ENCODE measurements at places on chromosomes 2 and 18.

- ATAC-seq = no peak
These were observed 40.2 kb upstream of the MCFD2 start for GRCh38 chr2:46955764-46956163.

DNA sequence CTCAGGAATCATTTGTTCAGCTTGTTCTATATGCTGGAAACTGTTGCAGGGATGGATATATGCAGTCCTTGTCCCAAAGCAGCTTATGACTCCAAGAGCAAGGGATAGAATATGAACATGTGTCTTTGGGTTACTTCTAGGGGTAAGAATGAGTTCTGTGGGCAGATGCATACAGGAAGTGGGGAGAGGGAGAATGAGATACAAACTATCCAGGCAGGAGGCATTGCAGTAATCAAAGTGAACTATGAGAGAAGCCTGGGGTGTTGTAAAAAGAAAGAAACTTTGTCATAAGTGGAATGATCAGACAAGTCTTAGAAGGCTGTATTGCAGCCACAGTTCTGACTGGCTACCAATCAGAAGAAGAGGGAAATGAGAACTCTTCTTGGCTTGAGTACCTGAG, 44.8 kb upstream of the RAB6D start:
- no peak for ATAC-seq

- ATAC-seq = no peak
These were observed 43.2 kb downstream of the SP100 start for GRCh38 chr2:230459216-230459615.

DNA sequence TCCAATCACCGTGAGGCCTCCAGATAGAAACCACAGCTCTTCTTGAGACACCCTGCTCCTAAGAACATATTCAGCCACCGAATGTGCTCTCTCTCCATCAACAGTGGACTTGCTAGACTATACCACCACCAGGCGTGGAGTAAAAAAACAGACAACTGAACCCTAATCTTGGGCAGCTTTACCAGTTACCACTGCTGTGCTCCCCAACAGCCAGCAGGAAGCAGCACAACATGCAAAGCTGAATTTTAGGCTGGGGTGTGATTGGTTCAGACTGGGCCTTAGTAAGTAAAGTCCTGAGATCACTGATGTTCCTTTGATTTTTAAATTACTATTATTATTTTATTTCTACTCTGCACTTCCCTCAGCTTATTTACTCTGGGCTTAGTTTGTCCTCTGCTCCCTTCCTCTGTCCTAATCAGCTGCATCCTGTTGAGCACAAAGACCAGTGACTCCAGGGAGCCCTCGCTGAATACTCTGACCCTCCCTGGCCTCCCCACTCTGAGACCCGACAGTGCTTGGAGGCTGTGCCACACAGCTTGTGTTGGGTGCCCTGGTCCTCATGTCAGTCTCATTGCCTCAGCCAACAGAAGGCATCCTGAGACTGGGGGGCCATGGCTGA, 21.9 kb downstream of the MRPL35 start:
- ATAC-seq = no peak

GRCh38 chr18:36187193-36187825, at the start of gene MOCOS:
Gene MOCOS (plus strand): TSS chr18:36187497. CDS start chr18:36187540, 43 bp downstream.
- peak; percentile 80 for ATAC-seq

DNA sequence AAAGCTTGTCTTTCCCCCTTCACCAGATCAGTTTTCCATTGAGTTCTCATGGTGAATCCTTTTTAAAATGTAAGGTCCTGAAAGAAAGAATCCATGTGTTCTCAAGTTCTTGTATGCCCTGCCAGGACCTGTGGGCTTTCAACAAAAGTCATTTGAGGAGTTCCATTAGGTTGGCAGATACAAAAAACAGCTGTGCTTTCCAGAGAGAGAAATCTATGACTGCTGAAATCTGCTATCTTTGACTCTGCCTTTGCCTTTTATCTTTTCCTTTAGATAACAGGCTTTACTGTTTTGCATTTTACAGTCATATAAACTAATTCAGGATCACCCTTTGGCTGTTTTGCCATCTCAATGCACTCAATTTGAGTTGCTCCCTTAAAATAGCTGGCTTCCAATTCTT, 59.7 kb downstream of the CXCR4 start:
- no peak for ATAC-seq

- no peak for ATAC-seq
These were observed 40.7 kb downstream of the RHOB start for GRCh38 chr2:20487392-20488174.

- ATAC-seq = no peak
These were observed 21.4 kb upstream of the SPIRE1 start for GRCh38 chr18:12679183-12679786.

DNA sequence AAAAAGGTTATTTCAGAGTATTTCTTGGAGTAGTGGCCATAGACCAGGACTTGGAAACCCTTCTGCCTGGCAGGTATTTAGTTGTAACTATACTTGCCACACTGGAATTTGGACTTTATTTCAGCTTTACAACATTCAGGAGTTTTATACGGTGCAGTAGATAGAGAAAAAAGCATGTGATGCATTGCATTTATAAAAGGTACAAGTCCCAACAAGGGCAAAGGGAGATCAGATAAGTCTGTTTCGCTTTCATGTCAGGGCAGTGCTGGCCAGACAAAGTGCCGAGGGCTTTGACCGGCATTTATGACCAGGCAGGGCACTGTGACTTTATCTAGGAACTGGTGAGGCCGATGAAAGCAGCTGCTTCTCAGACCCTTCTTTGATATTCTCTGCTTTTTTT, 145.4 kb downstream of the RTN4 start:
- no peak for ATAC-seq
